GF-D8 (cell line): ENCODE measurements at places on chromosomes 7 and 10.

DNA sequence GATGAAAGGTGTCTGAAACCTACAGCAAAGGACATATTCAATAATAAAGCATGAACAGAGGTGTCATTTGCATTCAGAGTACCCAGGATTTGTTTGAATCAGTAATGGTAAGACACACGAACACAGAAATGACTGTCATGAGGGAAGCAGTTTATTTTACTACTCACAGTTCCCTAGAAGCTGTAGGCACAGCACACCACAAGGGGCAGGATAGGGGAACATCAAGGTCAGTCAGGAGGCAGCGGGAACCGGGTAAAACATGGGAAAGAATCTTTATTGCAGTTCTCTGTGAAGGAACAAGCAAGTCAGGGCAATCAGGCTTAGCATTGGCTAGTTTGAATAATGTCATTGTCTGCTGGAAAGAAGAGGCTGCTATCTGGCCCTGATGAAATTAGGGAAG is 70.2 kb upstream of the PDSS1 start:
- no peak for DNase-seq

DNA sequence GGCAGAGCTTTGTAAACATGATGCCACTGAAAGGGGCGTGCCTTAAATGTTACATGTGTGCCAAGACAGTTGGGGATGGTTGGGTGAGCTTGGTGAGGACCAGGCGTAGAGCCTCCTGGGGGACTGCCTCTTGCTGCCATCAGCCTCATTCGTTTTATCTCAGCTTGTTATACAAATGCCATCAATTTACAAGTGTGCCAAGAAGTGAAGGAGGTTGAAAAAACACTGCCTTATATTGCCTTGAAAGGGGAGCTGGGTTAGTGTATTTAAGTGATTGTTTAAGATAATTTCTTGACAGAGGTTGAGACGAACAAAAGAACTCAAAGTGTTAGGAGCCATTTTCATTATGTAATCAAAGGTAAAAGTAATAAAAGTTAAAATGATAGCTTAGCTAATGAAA is 354.7 kb downstream of the PHTF2 start:
- DNase-seq, result no peak

GRCh38 chr7:81573128-81573527 is 196.7 kb downstream of the HGF start:
- DNase-seq, result no peak

- DNase-seq, result no peak
Observed at GRCh38 chr7:67896721-67897120, 900.1 kb downstream of the TYW1 start.

GRCh38 chr7:15891151-15891881 is 204.8 kb upstream of the MEOX2 start:
- DNase-seq, result no peak

DNA sequence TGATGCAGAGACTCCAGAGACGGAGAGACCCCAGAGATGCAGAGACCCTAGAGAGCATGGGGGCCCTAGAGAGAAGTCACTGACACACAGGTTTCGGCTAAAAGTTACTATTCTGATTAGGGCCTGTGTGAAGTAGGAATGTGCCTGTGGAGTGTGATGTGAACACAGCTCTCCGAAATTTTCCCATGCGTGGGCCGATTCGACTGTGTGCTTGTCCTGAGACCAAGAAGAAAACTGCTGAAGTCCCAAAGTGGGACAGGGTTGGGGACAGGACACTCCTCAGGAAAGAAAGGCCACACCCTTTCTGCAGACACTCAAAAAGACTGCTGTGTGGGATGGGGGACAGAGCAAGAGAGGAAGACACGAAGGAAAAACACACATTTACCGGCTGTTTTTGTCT is 533.5 kb downstream of the PTPRN2 start:
- DNase-seq, result no peak
